ENCODE measurements at places on chromosomes 11 and 22.
A peak's percentile ranks its signal among the peaks of the same experiment; 100 is the strongest.

GRCh38 chr11:81059356-81059755, 1618.5 kb upstream of the TENM4 start:
- no peak for DNase-seq

DNA sequence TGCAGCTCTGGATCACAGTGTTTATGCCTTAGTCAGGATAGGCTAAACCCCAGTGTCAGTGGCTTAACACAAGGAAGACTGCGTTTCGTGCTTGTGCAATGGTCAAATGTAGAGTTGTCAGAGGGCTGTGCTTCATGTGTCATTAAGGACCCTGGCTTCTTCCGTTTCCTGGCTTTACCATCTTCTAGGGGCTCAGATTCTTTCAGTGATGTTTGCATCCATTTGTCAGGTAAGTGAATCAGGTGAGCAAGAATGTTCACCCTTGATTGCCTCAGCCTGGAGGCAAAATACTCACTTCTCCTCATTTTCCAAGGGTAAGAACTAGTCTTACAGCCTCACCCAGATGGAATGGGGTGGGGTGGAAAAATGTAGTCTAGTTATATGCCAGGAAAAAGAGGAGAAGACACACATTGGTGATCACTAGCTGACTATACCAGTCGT, 20.5 kb upstream of the AMOTL1 start:
- DNase-seq: no peak

DNA sequence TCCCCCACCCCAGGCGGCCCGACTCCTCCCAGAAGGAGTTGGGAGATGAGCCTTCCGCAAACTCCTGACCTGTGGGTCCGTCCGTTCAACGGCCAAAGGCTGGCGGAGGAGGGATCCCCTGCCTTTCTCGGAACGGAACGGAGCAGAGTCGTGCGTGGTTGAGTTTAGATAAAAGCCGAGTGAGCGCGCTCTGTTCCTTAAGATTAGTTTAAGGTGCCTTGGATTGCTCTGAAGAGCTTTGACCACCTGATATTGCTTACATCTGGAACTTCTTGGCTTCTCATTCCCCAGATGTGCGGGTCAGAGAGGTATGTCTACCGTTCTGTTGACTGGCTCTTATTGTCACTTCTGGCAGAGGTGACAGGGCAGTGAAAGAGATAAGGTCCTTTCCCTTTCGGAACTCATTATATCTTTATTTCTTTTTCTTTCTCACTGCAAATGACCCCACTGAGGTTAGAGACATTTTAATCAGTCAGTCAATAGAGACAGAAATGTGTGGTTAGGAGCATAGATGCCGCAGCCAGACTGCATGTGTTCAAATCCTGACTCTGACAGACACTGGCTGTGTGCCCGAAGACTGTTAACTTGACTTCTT, at the start of gene TRIM6:
TRIM6 (plus strand) TSS at position 31 of the 595 bp plus-strand sequence; CDS start at position 292, 261 bp downstream.
- DNase-seq: no peak

GRCh38 chr11:134670247-134670782, 258.3 kb upstream of the B3GAT1 start:
- no peak for DNase-seq

DNA sequence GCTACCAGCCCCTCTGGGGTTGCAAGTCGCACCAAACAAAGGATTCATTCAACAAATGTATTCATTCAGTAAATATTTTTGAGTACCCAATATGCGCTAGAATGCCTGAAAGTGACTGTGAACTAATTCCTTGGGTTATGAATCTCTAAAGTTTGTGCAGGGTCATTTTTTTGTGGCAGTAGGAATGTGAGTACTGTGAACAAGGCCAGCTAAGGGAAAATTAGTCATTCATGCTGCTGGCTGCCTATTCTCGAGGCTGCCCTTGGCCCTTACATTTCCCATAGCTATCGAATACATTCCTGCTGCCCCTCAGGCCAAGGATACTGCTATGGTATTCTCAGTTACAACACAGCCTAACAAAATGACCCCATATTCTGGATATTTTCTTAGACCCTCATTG, 141.6 kb downstream of the TRPC6 start:
- DNase-seq: no peak

DNA sequence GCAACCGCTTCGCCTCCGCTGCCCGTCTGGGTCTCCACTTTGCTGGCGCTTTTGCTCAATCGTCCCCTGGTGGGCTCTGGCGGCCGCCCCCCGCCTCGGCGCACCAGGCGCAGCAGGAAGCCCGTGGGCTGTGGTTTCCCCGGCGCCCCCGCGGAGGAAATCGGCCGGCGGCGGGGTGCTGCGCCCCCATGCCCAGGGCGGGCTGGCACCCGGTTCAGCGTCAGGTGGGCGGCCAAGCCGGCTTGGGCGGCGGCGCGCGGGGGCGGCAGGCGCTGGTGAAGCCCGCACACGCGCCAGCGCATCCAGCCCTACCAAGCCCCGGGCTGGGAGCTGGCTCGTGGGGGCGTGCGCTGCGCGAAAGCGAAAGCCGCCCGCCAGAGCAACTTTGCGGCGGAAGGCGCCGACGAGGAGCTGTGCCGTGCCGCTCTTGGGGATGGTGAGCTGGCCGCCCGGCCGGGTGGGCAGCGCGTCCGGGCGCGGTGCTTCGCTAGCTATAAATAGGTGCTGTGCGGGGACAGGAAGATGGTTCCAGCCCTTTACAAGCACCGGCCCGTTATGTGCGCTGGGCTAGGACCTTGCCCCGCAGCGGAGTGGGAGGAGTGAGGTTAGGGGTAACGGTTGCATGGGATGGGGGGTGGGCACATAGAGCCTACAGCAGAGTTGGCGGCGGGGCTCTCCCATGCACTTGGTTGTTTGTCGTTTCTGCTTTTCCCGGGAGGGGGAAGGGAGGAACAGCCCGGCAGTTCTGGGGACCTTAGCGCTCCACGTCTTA, 25.0 kb upstream of the SUSD2 start:
- no peak for DNase-seq

GRCh38 chr11:46234311-46234710, 43.2 kb upstream of the CREB3L1 start:
- peak; percentile 10 for DNase-seq

DNA sequence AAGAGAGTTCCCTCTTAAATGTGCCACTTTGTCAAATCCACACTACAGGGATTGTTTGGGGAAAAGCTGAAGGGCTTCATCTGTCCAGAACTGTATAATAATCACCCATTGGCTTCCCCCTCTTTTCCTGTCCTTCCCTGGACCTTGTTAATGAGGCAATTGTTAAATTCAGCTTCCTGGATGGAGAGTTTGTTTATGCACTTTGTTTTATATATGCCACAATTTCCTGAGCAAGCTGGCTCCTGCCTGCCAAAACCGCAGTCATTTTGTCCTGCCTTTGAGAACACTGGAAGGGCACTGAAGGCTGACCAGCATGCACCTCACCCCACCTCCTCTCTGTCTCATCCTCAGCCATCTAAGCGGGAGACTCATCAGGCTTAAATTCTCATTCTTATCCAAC, 86.2 kb downstream of the MSANTD4 start:
- DNase-seq: no peak

Data from NCI-H2171 (cell line).